ENCODE measurements at places on chromosomes 12 and 14. TPM values are rescaled to one million over a fixed set of nuclear protein-coding genes. Genes with fewer than 3 reads are reported as not detected.
A peak's percentile ranks its signal among the peaks of the same experiment; 100 is the strongest.

GRCh38 chr12:27780612-27781408, 774 bp upstream of the MANSC4 start:
- H3K27me3 ChIP-seq: no peaks in the 10 kb centered on the region
- no peak for DNase-seq
- H3K27ac ChIP-seq: peak overlapping the region; percentile 60
- H3K36me3 ChIP-seq: no peaks in the 10 kb centered on the region
- H3K4me3 ChIP-seq: peak overlapping the region; percentile 65

Gene NTS
- polyA plus RNA-seq: not detected

DNA sequence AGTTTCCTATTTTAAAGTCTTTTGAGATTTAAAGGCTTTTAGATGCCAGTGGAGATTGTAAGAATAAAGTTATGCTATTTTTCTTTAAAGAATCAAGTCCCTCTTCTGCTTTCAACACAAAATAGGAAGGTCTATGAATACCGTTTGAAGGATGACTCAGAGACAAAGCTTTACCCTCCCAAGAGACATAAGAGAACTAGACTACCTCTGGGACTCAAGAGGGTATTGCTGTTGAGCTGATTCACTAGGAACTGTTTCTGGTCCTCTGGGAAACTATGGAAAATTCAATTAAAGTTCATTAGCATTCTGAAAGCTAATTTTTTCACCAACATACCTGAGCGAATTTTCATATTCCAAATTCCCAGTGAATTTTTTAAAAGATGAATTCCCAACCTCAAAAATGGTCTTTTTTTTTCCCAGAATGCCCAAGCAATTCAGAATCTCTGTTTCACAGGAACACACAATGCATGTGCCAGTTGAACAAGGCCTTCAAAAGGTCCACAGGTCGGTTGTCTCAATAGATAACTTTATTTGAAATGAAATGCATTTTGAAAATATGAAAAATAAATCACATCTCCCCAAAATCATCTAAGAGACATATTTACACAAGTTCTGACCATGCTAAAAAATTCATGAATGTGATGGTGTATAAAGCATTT, 6.5 kb downstream of the PHLDA1 start:
- no peak overlapping the region for H3K27ac ChIP-seq
- no peak overlapping the region for H3K4me3 ChIP-seq
- H3K36me3 ChIP-seq: no peaks in the 10 kb centered on the region
- peaks cover 22% of the 10 kb centered on the region for H3K27me3 ChIP-seq

DNA sequence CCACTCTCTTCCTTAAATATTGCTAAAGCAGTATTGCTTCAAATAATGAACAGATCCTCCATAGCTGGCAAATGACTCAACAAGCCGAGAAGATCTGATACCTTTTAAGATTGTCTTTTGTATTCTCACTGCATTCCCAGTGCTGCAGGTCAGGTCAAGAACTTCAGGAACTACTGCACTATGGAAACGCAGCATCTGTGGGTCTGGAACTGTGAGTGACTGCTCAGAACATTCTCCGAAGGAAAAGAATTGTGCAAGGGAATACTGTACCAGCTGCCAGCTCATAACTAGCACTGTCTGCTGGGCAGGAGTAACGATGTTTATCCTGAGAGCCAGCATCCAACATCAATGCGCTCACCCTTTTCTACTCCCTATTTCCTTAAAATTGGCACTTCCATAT, 348.0 kb upstream of the SOX5 start:
- DNase-seq: no peak
- no peaks in the 10 kb centered on the region for H3K36me3 ChIP-seq
- H3K4me1 ChIP-seq: no peaks in the 10 kb centered on the region
- no peak overlapping the region for H3K27ac ChIP-seq
- H3K27me3 ChIP-seq: no peaks in the 10 kb centered on the region

Gene AJUBA
- not detected for polyA plus RNA-seq

DNA sequence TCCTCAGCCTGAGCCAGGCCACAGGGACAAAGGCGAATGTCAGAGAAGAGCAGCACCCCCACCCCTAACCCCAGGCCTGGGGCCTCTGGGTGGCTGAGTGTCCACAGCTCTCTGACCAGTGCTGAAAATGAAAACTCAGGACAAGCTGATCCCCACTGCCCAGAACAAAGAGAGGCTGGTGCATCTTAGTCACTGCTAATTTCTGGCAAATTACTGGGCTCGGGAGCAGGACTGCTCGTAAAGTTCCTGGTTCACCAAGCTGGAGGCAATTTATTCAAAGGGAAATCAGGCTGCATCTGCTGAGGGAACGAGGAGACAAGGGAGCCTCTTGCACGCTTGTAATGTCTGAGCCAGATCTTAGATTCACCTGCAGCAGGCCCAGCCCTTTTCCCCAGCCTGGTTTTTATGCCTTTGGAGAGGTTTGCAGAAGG, 43.2 kb downstream of the CALM1 start:
- no peak overlapping the region for H3K4me3 ChIP-seq
- no peaks in the 10 kb centered on the region for H3K27me3 ChIP-seq
- DNase-seq: no peak
- H3K4me1 ChIP-seq: no peaks in the 10 kb centered on the region
- H3K36me3 ChIP-seq: no peaks in the 10 kb centered on the region

Gene CCDC197
- polyA plus RNA-seq: not detected

GRCh38 chr14:30998100-30998706, 27.2 kb upstream of the AP4S1 start:
- H3K4me3 ChIP-seq: no peak overlapping the region
- no peak for DNase-seq
- no peak overlapping the region for H3K27ac ChIP-seq
- peaks cover 5% of the 10 kb centered on the region for H3K36me3 ChIP-seq

DNA sequence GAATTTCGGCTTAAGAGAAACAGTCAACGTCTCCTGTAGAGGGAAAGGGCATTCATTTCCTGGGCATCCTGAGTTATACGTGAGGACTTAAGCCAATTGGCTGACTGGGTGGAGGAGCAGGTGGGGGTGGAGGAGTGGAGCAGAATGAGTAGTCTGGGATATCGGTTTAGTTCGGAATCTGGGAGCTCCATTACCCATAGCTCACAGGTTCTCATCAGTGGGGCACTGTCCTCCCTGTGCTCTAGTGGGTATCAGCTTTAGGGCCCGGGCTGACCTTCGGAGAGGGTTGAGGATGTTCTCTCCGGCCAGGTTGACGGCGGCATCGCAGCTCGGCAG, 704 bp downstream of the SDR39U1 start:
- H3K27me3 ChIP-seq: no peaks in the 10 kb centered on the region
- peak overlapping the region; percentile 99 for H3K27ac ChIP-seq
- H3K4me3 ChIP-seq: peak overlapping the region; percentile 82
- no peak for DNase-seq
- H3K4me1 ChIP-seq: peaks cover 42% of the 10 kb centered on the region
- H3K36me3 ChIP-seq: peaks cover 37% of the 10 kb centered on the region

DNA sequence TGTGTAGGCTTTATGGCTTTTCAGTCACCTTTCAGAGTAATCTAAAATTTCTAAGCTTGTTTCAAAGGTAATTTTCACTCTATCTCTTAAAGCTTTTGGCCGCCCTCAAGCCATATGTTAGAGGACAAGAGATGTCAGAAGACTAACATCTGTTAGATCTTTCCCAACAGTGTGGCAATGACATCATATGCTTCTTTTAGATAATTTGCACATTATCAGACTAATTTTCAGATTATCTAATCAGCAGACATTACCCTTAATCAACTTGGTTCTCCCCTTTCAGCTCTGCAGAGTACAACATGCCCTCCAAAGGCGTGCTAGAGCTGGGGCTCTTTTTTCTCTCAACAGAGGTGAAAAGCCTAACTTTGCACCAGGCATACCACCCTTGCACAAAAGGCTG, 207.1 kb downstream of the DPF3 start:
- H3K27me3 ChIP-seq: no peaks in the 10 kb centered on the region
- DNase-seq: no peak
- no peaks in the 10 kb centered on the region for H3K36me3 ChIP-seq
- H3K4me1 ChIP-seq: no peaks in the 10 kb centered on the region
- no peak overlapping the region for H3K27ac ChIP-seq

Gene FAM181A
- not detected for polyA plus RNA-seq

GRCh38 chr12:27971121-27971489, 1.4 kb downstream of the PTHLH start:
- peaks cover 96% of the 10 kb centered on the region for H3K27me3 ChIP-seq
- DNase-seq: no peak
- H3K4me1 ChIP-seq: peaks cover 6% of the 10 kb centered on the region
- no peaks in the 10 kb centered on the region for H3K36me3 ChIP-seq
- H3K4me3 ChIP-seq: no peak overlapping the region

GRCh38 chr14:74988993-74989392, 13.7 kb upstream of the EIF2B2 start:
- H3K36me3 ChIP-seq: no peaks in the 10 kb centered on the region
- DNase-seq: no peak
- no peak overlapping the region for H3K4me3 ChIP-seq
- H3K4me1 ChIP-seq: no peaks in the 10 kb centered on the region

Gene RD3L
- polyA plus RNA-seq: not detected

GRCh38 chr12:92275443-92276154, 130.0 kb upstream of the BTG1 start:
- no peaks in the 10 kb centered on the region for H3K27me3 ChIP-seq
- no peaks in the 10 kb centered on the region for H3K36me3 ChIP-seq
- peaks cover 7% of the 10 kb centered on the region for H3K4me1 ChIP-seq
- no peak overlapping the region for H3K4me3 ChIP-seq
- no peak overlapping the region for H3K27ac ChIP-seq

DNA sequence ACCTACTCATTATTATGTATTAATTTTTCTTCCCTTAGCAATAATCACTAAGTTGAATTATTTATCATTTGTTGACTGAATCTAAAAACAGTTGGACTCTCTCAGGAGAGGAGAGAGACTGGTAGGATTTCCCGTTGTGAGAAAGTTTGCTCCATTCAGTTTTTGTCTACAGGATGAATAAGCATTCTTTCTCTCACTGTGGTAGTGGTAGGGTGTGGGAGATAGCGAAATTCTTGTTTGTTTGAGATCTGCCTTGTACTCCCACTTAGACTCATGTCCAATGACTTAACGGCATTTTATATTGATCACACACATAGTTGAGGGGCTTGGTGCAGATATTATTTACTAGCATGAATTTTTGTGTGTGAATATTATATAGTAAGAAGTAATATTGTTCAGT, 421.0 kb upstream of the PDE3A start:
- H3K27me3 ChIP-seq: no peaks in the 10 kb centered on the region
- no peak overlapping the region for H3K4me3 ChIP-seq
- H3K4me1 ChIP-seq: no peaks in the 10 kb centered on the region
- no peak for DNase-seq
- H3K27ac ChIP-seq: no peak overlapping the region
- no peaks in the 10 kb centered on the region for H3K36me3 ChIP-seq

DNA sequence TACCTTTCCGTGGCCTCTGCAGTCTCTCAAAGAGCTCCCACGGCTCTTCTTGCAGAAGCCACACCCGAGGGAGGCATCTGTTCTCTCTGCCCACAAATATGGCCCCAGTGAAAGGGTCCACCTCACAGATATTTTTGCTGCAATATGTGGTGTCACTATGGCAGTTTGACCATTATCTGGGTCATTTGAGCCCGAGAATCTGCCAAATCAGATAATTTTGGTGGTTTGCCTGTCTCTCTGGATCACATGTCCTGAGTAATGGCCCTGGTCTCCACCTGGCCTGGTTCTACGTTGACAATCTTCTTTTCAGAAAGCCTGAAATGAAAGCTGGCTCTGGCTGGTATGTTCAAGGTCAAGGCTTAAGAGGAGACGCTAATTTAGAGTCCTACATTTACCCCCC, 5.7 kb upstream of the WSCD2 start:
- DNase-seq: no peak

DNA sequence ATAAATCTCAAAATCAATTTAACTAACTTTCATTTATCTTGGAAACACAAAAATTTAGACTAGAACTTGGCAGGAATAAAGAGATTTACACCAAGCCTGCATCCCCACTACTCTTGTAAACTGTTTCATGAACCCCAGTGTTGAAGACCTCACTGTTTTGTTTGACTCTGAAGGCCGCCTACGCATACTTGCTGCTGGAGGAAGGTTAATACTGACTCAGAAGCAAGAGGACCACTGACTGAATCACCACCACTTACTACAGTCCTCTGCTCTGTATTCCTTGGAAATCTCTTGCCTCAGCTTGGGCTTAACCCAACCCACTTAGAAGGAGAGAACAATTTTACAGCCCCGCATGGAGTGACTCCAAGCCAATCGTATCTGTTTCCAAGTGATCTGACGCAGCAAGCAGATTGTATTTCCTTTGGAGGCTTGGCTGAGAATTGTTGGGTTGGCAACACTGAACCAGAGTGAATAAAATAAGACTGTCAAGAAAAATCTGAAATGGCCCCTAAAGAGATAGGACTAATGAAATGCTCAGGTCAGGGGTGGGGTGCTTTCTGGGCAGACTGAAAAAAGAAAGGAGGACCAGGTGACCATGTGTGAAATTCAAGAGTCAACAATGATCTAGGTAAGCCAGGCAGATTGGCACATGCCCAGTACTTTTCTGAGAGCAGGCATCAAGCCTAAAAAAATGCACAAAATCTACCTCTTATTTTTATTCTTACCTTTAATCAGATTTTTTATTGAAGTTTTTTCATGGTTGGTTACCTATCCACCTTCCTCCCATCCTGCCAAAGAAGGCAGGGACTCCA, 248.6 kb downstream of the ZFP36L1 start:
- H3K27me3 ChIP-seq: no peaks in the 10 kb centered on the region
- no peaks in the 10 kb centered on the region for H3K4me1 ChIP-seq

Measured in CD14-positive monocyte (primary cell).